OCI-M1 (cell line): ENCODE measurements at places on chromosomes 2 and 18.

DNA sequence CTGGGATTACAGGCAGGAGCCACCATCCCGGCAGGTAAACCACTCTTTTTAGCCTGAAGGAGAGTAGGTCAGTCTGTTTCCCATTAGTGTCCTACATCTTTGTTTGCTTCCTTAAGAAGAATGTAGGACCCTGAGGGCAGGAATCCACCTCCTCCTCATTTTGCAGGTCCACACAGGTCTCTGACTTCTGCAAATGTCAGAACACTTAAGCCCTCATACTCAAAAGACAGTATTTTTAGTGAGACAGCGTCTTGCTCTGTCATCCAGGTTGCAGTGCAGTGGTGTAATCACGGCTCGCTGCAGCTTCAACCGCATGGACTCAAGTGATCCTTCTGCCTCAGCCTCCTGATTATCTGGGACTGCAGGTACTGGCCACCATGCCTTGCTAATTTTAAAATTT is 9.3 kb downstream of the PSTPIP2 start:
- no peak for DNase-seq

- DNase-seq: no peak
Measured at GRCh38 chr2:134098321-134098720, 155.6 kb upstream of the MGAT5 start.

GRCh38 chr2:3638456-3638810 is 19.6 kb upstream of the ALLC start:
- no peak for DNase-seq

DNA sequence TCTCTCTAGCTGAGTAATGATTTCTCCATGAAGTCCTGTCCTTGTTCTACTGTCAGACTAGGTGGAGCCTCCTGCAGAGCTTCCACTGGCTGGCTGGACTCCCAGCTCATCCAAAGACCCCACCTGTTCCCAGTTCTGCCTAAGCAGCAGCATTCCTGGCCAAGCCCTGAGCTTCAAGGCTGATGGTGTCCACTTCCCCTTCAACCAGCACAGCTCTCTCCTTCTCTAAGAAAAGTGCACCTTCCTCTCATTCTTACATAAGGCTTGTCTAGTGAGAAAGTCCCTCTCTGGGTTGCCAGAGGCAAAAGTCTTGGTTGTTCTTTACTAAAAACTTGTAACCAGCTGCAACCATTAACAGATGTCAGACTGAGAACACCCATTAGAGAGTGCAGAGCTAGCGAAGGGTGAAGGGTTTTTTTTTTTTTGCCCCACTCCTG is 58.9 kb downstream of the CXCR4 start:
- no peak for DNase-seq

DNA sequence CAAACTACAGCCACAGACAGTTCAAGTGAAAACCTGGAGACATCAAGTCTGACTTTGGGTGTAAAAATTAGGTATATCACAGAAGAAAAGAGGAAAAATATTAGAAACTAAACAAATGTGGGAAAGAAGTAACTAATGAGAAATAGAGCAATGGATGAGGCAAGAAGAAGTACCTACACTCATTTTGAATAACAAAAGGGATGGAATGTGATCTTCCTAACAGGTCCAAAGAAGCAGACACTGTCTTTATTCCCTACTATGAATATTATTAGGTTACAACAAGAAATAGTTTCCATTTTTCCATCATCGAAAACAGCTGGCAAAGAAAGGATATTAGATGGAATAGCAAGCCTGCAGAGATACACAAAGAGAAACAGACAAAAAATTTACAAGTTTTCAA is 486.3 kb upstream of the FSHR start:
- DNase-seq: no peak

DNA sequence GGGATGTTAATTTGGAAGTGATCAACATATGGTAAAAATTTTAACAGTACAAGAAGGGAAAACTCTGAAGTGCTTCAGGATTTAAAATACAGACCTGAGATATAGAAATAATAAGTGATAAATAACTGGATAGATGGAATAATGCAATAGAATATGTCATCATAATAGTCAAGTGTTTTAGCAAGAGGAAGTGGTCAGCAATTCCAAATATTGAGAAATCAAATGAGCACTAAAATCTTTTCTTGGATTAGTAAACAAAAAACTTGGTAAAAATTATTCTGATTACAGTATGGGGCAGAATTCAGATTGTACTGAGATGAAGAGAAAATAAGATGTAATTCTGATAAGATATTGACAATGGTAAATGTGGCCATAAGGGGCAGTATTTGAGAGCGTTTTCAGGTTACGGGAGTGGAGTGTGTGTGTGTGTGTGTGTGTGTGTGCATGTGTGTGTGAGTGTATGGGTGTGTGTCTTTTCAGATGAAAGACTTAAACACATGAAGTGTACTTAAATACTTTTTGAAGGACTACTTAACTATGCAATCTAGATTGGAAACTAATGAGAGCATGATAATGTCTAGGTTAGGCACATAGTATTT is 217.9 kb upstream of the ITGA4 start:
- no peak for DNase-seq

GRCh38 chr18:11998193-11998592 is 16.9 kb downstream of the IMPA2 start:
- no peak for DNase-seq

DNA sequence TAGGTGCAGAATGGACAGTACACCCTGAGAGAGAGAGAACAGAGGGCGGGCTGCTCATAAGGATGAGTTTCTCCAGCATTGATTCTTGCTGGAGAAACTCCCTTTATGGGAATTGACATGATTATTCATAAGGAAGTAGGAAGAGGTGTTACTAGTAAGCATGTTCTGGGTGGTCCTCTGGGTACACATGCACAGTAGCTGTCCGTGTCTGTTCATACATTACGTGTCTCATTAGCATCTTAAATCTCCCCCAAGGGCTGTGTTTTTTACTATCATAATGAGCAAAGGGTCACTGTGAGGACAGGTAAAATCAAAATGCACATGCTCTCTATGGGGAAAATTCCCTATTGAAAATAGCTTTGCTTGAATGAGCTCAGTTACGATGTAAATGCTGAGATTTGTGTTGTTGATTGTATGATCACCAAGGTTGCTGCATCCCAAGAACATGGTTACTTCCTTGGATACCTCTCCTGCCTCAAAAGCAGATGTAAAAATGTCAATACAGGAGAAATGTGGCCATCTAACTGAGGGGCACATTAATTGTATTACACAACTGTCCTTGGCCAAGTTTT is 238.9 kb downstream of the CDH20 start:
- no peak for DNase-seq

DNA sequence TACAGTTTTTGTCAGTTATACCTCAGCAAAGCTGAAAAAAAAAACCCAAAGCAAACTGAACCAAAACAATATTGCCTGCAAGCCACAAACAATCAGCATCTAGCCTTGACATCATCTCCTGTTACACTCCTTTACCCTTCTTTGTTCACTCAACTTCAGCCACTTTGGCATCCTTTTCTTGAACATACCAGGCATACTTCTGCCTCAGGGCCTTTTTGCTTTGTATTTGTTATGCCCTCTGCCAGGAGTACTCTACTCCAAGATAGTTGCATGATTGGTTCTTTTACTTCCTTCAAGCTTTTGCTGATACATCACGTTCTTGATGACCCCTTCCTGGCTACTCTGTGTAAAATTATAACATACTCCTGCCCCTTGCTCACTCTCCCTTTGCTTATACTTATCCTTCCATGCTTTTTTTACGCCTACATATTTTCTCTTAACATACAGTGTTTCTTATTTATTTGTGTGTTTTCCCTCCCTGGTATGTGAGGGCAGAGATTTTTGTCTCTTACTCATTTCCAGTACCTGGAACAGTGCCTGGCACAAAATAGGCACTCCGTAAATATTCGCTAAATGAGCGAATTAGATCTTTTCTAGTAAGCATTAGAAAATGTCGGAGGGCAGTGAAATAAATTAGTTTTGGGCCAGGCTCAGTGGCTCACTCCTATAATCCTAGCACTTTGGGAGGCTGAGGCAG is 12.7 kb downstream of the ABI2 start:
- no peak for DNase-seq

DNA sequence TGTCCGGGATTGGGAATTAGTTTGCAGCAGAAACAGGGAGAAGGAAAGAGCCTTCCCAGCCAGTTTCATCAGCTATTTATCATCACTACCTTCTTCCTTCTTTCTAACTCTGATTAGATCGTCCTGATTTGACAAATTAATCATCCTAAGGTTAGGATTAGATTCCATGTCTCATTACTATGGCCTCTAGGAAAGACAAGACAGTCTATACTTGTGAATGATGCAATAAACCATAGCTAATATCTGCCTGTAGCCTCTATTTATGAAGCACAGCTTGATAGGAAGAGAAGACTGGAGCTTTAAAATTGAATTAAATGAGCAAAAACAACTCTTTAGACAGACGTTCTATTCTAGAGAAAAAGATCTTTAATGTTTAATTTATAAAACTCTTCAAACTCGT is 25.2 kb upstream of the FRZB start:
- DNase-seq: peak; percentile 23

- DNase-seq: no peak
Measured at GRCh38 chr2:64599469-64599868, 54.2 kb downstream of the SERTAD2 start.

- DNase-seq: no peak
Measured at GRCh38 chr2:167013227-167013626, 124.9 kb downstream of the XIRP2 start.

GRCh38 chr18:53018791-53019190 is 678.8 kb downstream of the DCC start:
- DNase-seq: peak; percentile 30

- DNase-seq: no peak
Measured at GRCh38 chr18:36025025-36025424, 42.3 kb downstream of the RPRD1A start.

DNA sequence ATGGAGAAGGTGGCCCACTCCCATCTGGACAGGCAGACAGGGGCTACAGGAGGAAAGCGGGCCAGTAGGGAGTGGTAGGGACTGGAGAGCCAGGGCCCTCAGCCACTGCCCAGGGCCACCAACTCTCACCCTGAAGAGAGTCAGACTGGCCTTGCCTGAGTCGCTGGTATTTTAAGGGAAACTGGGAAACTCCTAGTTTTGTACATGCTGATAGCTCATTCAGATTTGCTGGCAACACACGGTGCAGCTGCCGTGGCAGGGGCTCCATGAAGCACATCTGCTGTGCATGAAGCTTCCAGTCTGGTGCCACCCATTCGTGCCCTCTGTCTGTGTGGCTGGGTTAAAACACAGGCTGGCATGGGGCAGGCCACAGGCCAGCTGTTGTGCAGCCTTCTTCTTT is 137.3 kb upstream of the GLI2 start:
- no peak for DNase-seq

- no peak for DNase-seq
Measured at GRCh38 chr2:119062652-119063051, 95.9 kb downstream of the C1QL2 start.

GRCh38 chr2:118909191-118909590 is 32.8 kb upstream of the MARCO start:
- DNase-seq: no peak

DNA sequence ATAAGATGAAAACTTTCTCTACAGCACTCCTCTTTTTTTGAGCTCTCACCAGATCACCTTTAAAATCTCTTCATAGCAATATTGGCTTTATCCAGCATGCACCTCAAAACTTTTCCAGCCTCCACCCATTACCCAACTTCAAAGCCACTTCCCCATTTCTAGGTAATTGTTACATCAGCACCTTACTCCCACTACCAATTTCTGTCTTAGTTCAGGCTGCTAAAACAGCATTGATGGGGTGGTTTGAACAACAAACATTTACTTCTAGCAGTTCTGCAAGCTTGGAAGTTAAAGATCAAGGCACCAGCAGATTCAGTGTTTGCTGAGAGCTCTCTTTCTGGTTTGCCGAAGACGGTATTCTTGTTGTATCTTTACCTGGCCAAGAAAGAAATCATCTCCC is 114.0 kb upstream of the SLC39A10 start:
- DNase-seq: peak; percentile 84

- no peak for DNase-seq
Measured at GRCh38 chr2:177796654-177797415, 275.7 kb downstream of the PDE11A start.

GRCh38 chr18:37392648-37393047 is 172.9 kb downstream of the CELF4 start:
- DNase-seq: no peak

GRCh38 chr2:240351826-240352426 is 83.5 kb upstream of the GPC1 start:
- DNase-seq: no peak

GRCh38 chr2:191642541-191642940 is 35.4 kb upstream of the NABP1 start:
- no peak for DNase-seq

GRCh38 chr18:36620788-36621187 is 208.0 kb downstream of the TPGS2 start:
- no peak for DNase-seq

- no peak for DNase-seq
Measured at GRCh38 chr2:73759904-73760303, 20.0 kb downstream of the DUSP11 start.

- peak; percentile 21 for DNase-seq
Measured at GRCh38 chr2:14513903-14514302, 118.6 kb upstream of the LRATD1 start.

DNA sequence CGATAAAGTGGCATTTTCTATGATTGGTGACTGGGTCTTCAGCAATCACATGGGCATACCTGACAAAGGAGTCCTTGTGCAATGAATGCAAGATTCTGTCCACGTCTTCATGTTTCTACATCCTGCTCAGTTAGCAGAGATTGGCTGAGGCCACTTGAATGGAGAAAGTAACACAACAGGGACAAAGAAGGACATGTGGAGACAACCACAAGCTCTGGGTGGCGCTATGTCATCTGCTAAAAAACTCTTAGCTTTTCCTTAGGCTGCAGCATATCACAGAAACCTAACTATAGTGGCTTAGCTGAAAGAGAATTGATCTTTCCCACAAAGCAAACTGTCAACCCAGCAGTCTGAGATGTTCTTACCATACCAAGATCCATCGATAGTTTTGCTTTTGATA is 1109.7 kb downstream of the SOCS6 start:
- DNase-seq: peak; percentile 77

DNA sequence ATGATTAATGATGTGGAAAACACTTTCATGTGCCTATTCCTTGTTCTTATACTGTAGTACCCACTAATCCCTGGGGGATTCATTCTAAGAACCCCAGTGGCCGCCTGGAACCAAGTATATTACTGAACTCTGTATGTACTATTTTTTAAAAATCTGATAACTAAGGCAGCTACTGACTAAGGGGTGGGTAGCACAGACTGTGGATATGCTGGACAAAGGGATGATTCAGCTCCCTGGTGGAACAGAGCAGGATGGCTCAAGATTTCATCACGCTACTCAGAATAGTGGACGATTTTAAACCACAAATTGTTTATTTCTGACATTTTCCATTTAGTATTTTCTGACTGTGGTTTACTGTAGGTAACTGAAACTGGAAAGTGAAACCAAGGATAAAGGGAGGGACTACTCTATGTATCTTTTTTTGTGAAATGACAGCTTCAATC is 41.8 kb upstream of the CDC42EP3 start:
- DNase-seq: peak; percentile 93

DNA sequence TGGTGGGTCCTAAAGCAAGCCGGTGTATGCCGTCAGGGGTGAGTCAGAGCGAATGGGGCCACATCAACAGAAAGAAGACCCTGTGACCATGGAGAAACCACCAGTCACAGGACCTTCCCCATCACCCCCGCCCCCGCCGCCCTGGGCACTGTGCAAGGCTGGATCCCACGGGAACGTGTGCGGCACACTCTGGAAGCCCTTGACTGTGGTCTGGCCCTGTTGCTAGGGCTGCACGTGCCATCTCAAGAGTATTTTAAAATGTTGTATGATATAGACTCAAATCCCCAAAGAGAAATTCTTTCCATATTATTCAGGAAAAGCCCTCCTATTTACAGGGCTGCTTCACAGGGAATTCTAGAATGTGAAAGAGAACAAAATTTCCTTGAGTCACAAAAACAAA is 174.8 kb downstream of the BCL2 start:
- DNase-seq: no peak

- peak; percentile 63 for DNase-seq
Measured at GRCh38 chr18:12307701-12308385, at the start of gene TUBB6. TSS of gene TUBB6 (plus strand) at chr18:12308241. CDS start at chr18:12308293, 52 bp downstream.
